ENCODE measurements at places on chromosomes 6 and 20.
A peak's percentile ranks its signal among the peaks of the same experiment; 100 is the strongest.

- DNase-seq: no peak
- no peaks in the 10 kb centered on the region for H3K27me3 ChIP-seq
- H3K4me1 ChIP-seq: no peaks in the 10 kb centered on the region
- no peaks in the 10 kb centered on the region for H3K36me3 ChIP-seq
- H3K4me3 ChIP-seq: no peak overlapping the region
- H3K27ac ChIP-seq: no peak overlapping the region
These were observed 910.9 kb upstream of the MAP3K7 start for GRCh38 chr6:91497770-91498169.

DNA sequence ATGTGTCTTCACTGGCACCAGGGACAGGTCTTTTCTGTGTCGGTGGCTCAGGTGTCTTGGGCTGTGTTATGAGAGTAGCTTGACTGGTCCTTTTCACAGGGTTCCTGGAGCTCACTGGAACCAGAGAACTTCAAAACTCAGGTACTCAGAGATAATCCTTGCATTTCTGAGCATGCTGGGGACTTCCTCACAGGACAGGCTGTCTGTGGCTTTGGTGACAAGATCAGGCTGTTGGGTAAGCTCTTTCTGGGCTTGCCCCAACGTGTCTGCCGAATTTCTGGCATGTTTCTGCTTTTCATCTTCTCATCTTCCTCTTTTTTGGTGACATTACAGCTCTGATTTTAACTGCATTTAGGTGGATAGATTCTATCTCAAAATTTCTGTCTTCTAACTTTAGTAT, 270.0 kb downstream of the CDH26 start:
- no peaks in the 10 kb centered on the region for H3K4me1 ChIP-seq
- H3K36me3 ChIP-seq: no peaks in the 10 kb centered on the region
- no peak for DNase-seq
- no peaks in the 10 kb centered on the region for H3K27me3 ChIP-seq
- no peak overlapping the region for H3K27ac ChIP-seq

GRCh38 chr6:11231564-11232192, 790 bp downstream of the NEDD9 start:
- H3K4me1 ChIP-seq: peaks cover 15% of the 10 kb centered on the region
- H3K4me3 ChIP-seq: peak overlapping the region; percentile 54
- no peaks in the 10 kb centered on the region for H3K36me3 ChIP-seq
- H3K27ac ChIP-seq: peak overlapping the region; percentile 89
- no peaks in the 10 kb centered on the region for H3K27me3 ChIP-seq
- DNase-seq: peak; percentile 42

GRCh38 chr6:148525453-148525852, 182.8 kb downstream of the SASH1 start:
- H3K4me3 ChIP-seq: no peak overlapping the region
- no peak for DNase-seq
- peaks cover 59% of the 10 kb centered on the region for H3K36me3 ChIP-seq
- H3K4me1 ChIP-seq: peaks cover 48% of the 10 kb centered on the region
- H3K27ac ChIP-seq: no peak overlapping the region

GRCh38 chr6:118758946-118759345, 107.6 kb upstream of the CEP85L start:
- no peak overlapping the region for H3K4me3 ChIP-seq
- no peak for DNase-seq
- H3K27ac ChIP-seq: no peak overlapping the region
- H3K4me1 ChIP-seq: no peaks in the 10 kb centered on the region

GRCh38 chr20:20440481-20440880, 72.6 kb downstream of the INSM1 start:
- no peaks in the 10 kb centered on the region for H3K4me1 ChIP-seq
- no peaks in the 10 kb centered on the region for H3K36me3 ChIP-seq
- DNase-seq: no peak
- H3K27me3 ChIP-seq: no peaks in the 10 kb centered on the region
- no peak overlapping the region for H3K27ac ChIP-seq

DNA sequence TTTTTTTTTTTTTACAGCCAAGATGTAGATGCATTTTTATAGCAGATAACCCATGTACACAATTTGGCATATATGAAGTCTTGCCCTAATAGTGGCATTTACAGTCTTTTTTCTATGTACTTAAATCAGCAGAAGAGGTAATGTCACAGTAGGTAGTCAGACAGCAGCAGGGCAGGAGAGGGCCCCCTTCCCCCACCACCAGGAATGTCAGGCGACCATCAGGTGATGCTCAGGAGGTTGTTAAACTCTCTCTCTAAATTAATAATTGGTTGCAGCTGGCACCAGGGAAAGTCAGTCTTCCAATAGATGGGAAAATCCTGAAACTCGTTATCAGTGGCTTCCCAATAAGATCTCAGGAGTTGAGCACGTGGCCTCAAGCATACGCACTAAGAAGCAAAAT, 188.0 kb upstream of the ADGRB3 start:
- no peak for DNase-seq
- H3K4me1 ChIP-seq: no peaks in the 10 kb centered on the region
- no peaks in the 10 kb centered on the region for H3K36me3 ChIP-seq
- no peak overlapping the region for H3K27ac ChIP-seq

- H3K27me3 ChIP-seq: no peaks in the 10 kb centered on the region
- H3K27ac ChIP-seq: no peak overlapping the region
- H3K4me3 ChIP-seq: no peak overlapping the region
- no peaks in the 10 kb centered on the region for H3K36me3 ChIP-seq
These were observed 279.4 kb downstream of the RFPL4B start for GRCh38 chr6:112626468-112627082.

- no peak overlapping the region for H3K27ac ChIP-seq
- DNase-seq: peak; percentile 8
- no peaks in the 10 kb centered on the region for H3K27me3 ChIP-seq
- H3K4me1 ChIP-seq: no peaks in the 10 kb centered on the region
These were observed 238.1 kb downstream of the RNGTT start for GRCh38 chr6:88725111-88725975.

DNA sequence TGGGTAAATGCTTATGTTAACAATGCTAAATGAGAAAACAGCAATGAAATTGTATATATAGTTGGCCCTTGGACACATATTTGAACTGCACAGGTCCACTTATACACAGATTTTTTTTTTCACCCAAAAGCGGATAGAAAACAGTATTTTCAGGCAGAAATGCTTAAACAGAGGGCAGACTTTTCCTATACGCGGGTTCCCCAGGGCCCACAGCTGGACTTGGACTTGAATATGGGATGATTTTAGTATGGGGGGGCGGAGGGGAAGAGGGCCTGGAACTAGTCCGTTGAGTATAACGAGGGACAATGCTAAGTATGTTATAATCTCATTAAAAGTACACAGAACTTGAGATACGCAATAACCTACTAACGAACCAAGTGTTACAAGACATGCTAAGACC, 1.1 kb upstream of the PRSS35 start:
- no peak overlapping the region for H3K4me3 ChIP-seq
- peaks cover 28% of the 10 kb centered on the region for H3K27me3 ChIP-seq
- H3K36me3 ChIP-seq: no peaks in the 10 kb centered on the region
- peaks cover 6% of the 10 kb centered on the region for H3K4me1 ChIP-seq
- DNase-seq: no peak

DNA sequence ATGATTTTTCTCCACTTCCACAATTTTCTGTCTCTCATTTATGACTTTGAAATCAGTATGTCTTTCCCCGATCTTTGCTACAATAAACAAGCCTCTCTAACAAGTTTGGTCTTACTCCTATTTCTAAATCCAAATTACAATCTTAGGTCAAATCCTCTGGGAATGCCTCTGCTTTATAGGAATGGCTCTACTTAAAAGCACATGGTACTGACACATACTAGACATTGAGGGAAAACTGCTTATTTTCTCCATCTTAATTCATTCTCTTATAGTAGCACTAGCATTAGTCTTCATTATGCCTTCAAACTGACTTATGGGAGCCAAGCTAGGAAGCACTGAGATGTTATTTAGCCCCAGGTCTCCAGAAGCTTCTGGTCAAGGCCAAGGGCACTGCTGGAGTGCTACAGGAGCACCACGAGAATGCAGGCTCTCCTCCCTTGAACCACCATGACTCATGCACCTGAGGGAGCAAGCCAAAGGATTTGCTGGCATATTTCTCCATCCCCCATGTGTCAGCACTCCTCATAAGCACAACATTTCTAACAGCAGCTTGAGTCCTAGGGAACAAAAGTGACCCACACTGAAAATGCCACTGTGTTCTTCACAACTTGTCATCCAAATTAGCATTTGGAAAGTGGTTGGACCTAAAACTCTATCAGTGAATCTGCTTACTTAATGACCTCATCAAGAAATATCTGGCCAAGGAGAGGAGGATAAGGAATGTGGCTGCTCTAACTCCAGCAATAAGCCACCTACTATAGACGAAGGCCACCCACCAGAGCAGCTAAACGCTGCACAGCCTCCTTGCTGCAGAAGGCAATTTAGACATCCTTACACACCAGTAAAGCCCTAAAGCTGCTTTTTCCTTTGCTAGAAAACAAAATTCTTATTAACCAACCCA, 156.8 kb upstream of the KCNQ5 start:
- no peaks in the 10 kb centered on the region for H3K36me3 ChIP-seq
- no peak for DNase-seq
- no peaks in the 10 kb centered on the region for H3K4me1 ChIP-seq
- H3K27ac ChIP-seq: no peak overlapping the region
- no peak overlapping the region for H3K4me3 ChIP-seq
- H3K27me3 ChIP-seq: no peaks in the 10 kb centered on the region

- no peaks in the 10 kb centered on the region for H3K27me3 ChIP-seq
- H3K27ac ChIP-seq: peak overlapping the region; percentile 49
- no peaks in the 10 kb centered on the region for H3K36me3 ChIP-seq
- DNase-seq: peak; percentile 11
These were observed 161.5 kb upstream of the HEY2 start for GRCh38 chr6:125587666-125588632.

- H3K4me3 ChIP-seq: no peak overlapping the region
- H3K4me1 ChIP-seq: peaks cover 6% of the 10 kb centered on the region
- no peaks in the 10 kb centered on the region for H3K27me3 ChIP-seq
- no peak overlapping the region for H3K27ac ChIP-seq
- DNase-seq: no peak
- no peaks in the 10 kb centered on the region for H3K36me3 ChIP-seq
These were observed 94.7 kb upstream of the SNX9 start for GRCh38 chr6:157728183-157728881.
